ENCODE measurements at places on chromosomes 6 and 20.

DNA sequence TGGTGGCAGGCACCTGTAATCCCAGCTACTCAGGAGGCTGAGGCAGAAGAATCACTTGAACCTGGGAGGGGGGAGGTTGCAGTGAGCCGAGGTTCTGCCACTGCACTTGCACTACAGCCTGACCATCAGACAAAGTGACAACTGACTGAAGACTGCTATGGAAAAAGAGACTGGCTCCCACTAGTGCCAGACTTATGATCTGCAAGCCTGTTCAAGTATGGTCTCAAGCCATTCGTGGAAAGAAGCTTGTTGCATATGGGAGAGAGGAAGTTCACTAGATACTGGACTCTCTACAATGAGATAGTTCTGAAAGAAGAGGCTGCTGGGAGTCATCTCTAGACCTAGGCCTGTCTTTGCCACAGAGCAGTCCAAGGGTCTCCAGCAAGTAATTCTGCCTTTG, 26.7 kb downstream of the MDN1 start:
- no peak for DNase-seq

- no peak for DNase-seq
Observed at GRCh38 chr6:3128356-3129108, 10.0 kb downstream of the BPHL start.

DNA sequence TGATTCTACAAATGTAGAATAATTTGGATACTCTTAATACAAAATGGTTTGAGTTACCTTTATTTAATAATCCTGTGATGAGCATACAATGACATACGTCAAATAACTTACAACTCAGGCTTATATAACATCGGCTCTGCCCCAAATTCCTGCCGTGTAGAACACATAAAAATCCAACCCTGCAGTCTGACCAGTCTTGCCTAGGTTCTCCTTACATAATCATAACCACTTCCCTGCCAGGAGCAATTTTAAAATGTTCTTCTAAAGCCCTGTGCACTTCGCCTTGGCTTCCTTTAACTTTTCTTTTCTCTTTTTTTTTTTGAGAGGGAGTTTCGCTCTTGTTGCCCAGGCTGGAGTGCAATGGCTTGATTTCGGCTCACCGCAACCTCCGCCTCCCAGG, 16.2 kb upstream of the IER3 start:
- no peak for DNase-seq

DNA sequence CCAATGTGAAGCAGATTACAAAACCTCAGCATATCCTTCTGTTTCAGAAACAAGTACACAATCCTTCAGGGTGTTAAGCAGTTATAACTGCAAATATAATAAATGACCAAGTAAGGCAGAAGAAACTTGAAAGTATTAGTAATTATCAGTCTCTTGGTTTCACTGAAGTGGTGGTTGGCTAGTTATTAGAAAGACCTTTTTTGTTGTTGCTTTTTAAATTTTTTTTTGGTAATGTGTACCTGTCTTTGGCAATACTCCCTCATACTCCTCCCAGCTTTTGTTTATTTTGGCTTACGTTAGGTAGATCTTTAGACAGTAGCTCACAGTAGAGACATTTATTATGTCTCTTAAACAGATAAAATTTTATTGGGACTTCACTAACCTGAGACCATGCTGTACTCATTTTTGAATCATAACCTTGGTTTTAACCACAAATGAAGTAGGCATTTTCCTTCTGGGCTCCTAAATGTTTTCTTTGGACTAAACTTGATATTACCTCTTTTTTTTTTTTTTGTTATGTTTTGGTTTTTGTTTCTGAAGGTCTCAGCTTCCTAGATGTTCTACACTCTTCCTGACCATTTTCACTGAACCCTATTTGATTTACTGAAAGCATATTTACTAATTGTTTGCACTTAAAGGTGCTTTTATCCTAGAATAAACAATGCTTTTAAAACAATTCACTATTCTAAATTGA, 6.4 kb downstream of the CD2AP start:
- no peak for DNase-seq

GRCh38 chr6:45548657-45549515, 171.2 kb upstream of the SUPT3H start:
- DNase-seq = no peak

GRCh38 chr20:58544891-58545290, 29.7 kb upstream of the APCDD1L start:
- DNase-seq = no peak
